ENCODE measurements at places on chromosomes 7 and 10. TPM values are rescaled to one million over a fixed set of nuclear protein-coding genes. Genes with fewer than 3 reads are reported as not detected.

ANXA8 gene
- total RNA-seq: 3.0 TPM

- DNase-seq: no peak
- H3K27me3 ChIP-seq: no peaks in the 10 kb centered on the region
- H3K36me3 ChIP-seq: no peaks in the 10 kb centered on the region
- H3K27ac ChIP-seq: no peak overlapping the region
- H3K4me1 ChIP-seq: peaks cover under 1% of the 10 kb centered on the region
Observed at GRCh38 chr7:101093906-101094305, 8.6 kb downstream of the TRIM56 start.

CALCR gene
- 0.10 TPM for total RNA-seq

DNA sequence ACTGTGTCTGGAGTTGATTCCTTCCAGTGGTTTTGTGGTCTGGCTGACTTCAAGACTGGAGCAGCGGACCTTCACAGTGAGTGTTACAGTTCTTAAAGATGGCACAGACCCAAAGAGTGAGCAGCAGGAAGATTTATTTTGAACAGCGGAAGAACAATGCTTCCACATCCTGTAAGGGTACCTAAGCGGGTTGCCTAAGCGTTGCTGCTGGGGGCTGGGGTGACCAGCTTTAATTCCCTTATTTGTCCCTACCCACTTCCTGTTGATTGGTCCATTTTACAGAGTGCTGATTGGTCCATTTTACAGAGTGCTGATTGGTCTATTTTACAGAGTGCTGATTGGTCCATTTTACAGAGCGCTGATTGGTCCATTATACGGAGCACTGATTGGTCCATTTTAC lies 13.2 kb downstream of the AKR1B15 start:
- H3K27ac ChIP-seq: no peak overlapping the region
- H3K4me1 ChIP-seq: no peaks in the 10 kb centered on the region
- no peak overlapping the region for H3K4me3 ChIP-seq
- H3K36me3 ChIP-seq: no peaks in the 10 kb centered on the region

DNA sequence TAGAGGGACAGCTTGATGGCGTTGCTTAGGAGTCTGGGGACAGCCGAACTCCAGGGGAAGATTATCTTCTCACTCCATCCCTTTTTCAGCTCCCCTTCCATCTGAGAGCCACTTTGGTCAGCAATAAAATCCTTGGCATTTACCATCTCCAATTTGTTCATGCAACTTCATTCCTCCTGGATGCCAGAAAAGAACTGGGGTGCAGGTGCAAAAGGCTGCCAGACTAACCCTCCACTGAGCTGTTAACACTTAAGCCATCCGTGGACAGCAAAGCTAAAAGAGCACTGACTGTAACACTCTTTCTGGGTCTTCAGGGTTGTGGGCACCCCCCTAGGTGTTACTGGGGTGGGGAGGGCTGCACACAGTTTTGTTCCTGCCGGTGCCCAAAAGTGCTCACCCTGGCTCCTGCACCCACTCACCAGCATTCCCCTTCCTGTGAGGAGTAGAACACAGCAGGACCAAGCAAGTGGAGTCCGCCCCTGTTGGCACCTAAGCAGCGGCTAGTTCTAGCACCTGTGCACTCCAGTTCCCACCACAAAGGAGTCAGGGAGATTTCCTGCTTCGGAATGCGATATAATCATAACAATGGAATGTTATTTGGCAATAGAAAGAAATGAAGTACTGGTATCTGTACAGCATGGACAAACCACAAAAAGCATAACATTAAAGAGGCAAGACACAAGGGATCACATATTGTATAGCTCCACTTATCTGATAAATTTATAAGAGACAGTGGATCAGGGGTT lies 95.1 kb downstream of the NPY start:
- H3K27me3 ChIP-seq: no peaks in the 10 kb centered on the region
- H3K36me3 ChIP-seq: no peaks in the 10 kb centered on the region
- H3K27ac ChIP-seq: no peak overlapping the region
- H3K4me3 ChIP-seq: no peak overlapping the region
- DNase-seq: no peak

SEMA4G gene
- total RNA-seq: 17.1 TPM

KIF11 gene
- total RNA-seq: 0.23 TPM

MRLN gene
- total RNA-seq: not detected

- H3K4me3 ChIP-seq: no peak overlapping the region
- no peak for DNase-seq
- no peaks in the 10 kb centered on the region for H3K4me1 ChIP-seq
Observed at GRCh38 chr10:101453791-101454718, 100.1 kb downstream of the BTRC start.

GRCh38 chr7:158111906-158112570 lies 475.6 kb downstream of the PTPRN2 start:
- no peak overlapping the region for H3K4me3 ChIP-seq
- no peaks in the 10 kb centered on the region for H3K27me3 ChIP-seq
- no peaks in the 10 kb centered on the region for H3K36me3 ChIP-seq
- DNase-seq: no peak

DNA sequence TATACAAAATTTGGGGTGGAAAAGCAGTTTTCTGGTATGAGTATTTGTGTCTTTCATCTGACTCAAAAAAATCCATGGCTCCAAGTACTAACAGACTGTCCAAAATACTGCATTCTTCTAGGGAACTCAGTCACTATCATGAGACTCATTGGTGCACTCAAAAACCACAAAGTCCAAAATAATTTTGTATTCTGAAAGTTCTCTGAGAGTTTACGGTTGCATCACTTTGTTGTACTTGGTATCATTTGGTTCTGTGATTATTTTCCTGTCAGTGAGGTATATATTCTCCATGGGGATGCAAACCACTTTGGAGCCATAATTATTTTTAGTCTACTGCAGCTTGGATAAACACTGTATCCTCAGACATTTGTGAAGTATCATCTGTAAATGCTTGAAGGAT lies 28.0 kb upstream of the CABCOCO1 start:
- no peaks in the 10 kb centered on the region for H3K4me1 ChIP-seq
- H3K27me3 ChIP-seq: no peaks in the 10 kb centered on the region
- H3K4me3 ChIP-seq: no peak overlapping the region
- DNase-seq: no peak

MYL10 gene
- total RNA-seq: not detected

- no peaks in the 10 kb centered on the region for H3K36me3 ChIP-seq
- H3K27ac ChIP-seq: no peak overlapping the region
Observed at GRCh38 chr10:14800397-14800796, 25.7 kb upstream of the FAM107B start.

DNA sequence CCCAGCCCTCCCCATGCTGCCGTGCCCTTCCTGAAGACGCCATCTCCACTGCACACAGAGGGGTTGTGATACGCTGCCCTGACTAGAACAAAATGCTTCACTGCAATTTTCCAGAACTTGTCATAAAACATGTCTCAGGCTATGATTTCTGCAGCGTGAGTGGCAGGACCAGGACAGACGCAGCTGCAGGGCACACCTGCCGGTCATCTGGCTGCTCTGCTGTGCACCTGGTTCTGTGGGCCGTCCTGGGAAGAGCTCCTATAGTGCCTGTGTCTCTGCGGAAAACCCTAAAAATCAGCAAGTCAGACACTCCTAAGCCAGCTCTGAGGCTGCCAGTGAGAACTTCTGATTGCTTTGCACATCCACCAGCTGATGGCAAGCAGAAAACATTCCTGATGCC lies 39.7 kb upstream of the DIP2C start:
- H3K27ac ChIP-seq: no peak overlapping the region
- no peak for DNase-seq
- no peaks in the 10 kb centered on the region for H3K36me3 ChIP-seq
- no peak overlapping the region for H3K4me3 ChIP-seq
- no peaks in the 10 kb centered on the region for H3K27me3 ChIP-seq
- H3K4me1 ChIP-seq: no peaks in the 10 kb centered on the region

PTTG1IP2 gene
- not detected for total RNA-seq

DNA sequence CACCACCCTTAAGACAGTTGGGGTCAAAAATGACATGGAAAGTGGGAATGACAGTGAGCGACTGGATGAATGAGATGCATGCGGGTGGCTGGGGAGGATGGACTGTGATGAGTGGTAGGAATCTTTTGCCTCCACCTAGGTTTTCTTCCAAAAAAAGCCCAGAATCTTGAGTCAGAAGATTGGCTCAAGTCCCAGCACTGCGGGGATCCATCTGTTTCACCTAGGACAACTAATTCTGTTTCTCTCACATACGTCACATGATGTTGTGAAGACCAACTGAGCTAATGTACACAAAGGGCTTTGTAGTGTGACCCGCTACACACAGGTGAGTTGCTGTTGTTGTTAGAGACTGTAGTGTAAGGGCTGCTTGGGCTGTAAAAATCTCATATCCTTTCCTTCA lies 58.5 kb upstream of the SLC35B4 start:
- H3K27ac ChIP-seq: no peak overlapping the region
- H3K27me3 ChIP-seq: no peaks in the 10 kb centered on the region
- no peaks in the 10 kb centered on the region for H3K36me3 ChIP-seq
- no peak overlapping the region for H3K4me3 ChIP-seq
- DNase-seq: no peak
- H3K4me1 ChIP-seq: no peaks in the 10 kb centered on the region

DNA sequence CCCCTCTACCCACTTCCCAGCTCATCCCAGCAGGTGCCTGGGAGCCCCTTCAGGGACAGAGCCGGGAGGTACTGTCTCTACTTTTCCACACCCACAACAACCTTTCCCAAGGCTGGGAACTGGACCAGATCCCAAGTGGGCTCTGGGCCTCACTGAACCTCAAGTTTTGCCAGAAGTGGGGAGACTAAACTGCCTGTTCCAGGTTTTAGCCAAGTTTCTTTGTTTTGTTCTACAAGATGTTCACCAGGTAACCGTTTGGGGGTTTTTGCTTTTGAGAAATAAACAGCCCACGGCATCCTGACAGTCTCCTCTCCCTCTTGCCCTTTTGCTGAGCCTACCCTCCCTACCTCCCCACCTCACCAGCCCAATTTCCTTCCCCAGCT lies 10.6 kb upstream of the EMX2 start:
- no peaks in the 10 kb centered on the region for H3K36me3 ChIP-seq
- H3K4me3 ChIP-seq: peak overlapping the region; percentile 38
- no peaks in the 10 kb centered on the region for H3K27me3 ChIP-seq
- no peaks in the 10 kb centered on the region for H3K4me1 ChIP-seq

- H3K27me3 ChIP-seq: no peaks in the 10 kb centered on the region
- no peak overlapping the region for H3K4me3 ChIP-seq
- no peaks in the 10 kb centered on the region for H3K36me3 ChIP-seq
Observed at GRCh38 chr7:132430041-132430855, 146.0 kb downstream of the PLXNA4 start.

DNA sequence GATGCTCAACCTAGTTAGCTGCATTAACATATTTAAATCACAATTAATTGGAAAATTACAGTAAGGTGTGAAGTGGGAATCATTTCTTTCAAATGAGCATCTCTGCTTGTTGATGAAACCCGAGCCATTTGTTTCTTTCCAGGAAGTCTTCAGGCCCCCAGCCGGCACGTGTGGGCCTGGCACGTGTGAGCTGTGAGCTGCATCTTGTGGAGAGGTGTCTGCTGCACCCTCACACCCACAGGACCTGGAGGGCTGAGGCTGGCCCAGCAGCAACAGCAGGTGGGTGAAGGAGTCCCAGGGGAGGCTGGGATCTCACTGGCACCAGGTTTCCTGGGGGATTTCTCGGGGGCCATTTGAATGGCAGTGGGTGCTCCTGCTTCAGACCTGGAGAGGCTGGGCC lies 372.5 kb upstream of the MKI67 start:
- no peaks in the 10 kb centered on the region for H3K27me3 ChIP-seq
- no peak overlapping the region for H3K27ac ChIP-seq
- DNase-seq: no peak
- no peak overlapping the region for H3K4me3 ChIP-seq

PARP12 gene
- 21.1 TPM for total RNA-seq

MYOZ1 gene
- 0.25 TPM for total RNA-seq

DNA sequence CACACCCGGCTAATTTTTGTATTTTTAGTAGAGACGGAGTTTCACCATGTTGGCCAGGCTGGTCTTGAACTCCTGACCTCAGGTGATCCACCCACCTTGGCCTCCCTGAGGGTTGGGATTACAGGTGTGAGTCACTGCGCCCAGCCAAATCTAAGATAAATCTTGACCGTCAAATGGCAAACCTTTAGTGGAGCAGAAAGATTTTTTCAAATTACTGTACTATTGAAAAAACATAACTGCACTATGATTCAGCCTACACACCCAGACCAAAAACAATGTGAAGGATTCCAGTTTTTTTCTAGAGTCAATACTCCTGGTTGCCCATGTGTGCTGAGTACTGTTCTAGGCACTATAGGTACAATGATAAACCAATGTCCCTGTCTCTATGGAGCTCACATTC lies 33.9 kb upstream of the SVIL start:
- peaks cover 4% of the 10 kb centered on the region for H3K4me1 ChIP-seq
- no peaks in the 10 kb centered on the region for H3K36me3 ChIP-seq
- no peak overlapping the region for H3K27ac ChIP-seq
- DNase-seq: no peak
- no peaks in the 10 kb centered on the region for H3K27me3 ChIP-seq

DNA sequence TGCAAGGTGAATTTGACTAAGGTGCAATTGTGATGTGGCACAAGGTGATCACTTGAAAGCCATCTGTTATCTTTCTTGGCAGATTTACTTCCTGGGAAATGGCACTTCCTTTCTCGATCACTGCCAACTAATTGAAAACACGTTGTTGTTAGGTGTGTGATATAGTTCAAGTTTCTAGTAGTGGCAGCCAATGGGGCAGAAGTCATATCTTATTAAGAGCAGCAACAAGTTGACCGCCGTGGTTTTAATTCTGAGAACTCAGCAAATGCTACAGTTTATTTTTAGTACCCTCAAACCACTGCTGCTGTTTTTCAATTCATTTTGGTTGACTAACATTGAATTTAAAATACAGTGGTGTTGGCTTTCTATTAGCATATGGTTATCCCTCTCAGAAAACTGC lies 1.6 kb downstream of the CHN2 start:
- no peaks in the 10 kb centered on the region for H3K27me3 ChIP-seq
- no peaks in the 10 kb centered on the region for H3K36me3 ChIP-seq
- H3K27ac ChIP-seq: no peak overlapping the region
- no peak for DNase-seq

AKR1C2 gene
- total RNA-seq: 14.0 TPM

DNA sequence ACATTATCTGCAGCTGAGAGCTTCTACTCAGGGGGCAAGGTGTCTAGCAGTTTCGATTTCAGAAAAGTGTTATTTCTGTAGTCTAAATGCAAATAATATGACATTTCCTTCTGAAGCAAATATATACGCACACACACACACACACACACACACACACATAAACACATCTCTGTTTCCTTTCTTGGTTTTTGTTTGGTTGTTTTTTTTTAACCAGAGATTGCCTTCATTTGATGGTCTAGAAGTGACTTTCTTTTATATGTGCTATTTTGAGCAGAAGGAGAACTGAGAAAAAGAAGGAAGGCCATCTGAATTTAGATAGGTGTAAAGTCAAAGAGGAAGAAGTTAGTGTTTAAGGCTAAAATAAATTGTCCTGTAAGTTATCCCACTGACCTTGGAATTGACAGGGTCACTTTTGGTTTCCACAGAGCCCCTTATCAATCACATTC lies 142.2 kb downstream of the TRIL start:
- H3K4me3 ChIP-seq: no peak overlapping the region
- peaks cover 1% of the 10 kb centered on the region for H3K4me1 ChIP-seq
- no peak for DNase-seq
- no peak overlapping the region for H3K27ac ChIP-seq
- no peaks in the 10 kb centered on the region for H3K36me3 ChIP-seq

NPFFR1 gene
- 0.20 TPM for total RNA-seq

Data from ovary (tissue), 10 donors.